ENCODE measurements at places on chromosomes 12 and 14. TPM values are rescaled to one million over a fixed set of nuclear protein-coding genes. Genes with fewer than 3 reads are reported as not detected.
A peak's percentile ranks its signal among the peaks of the same experiment; 100 is the strongest.

The DBX2 gene
- total RNA-seq: under 0.01 TPM

DNA sequence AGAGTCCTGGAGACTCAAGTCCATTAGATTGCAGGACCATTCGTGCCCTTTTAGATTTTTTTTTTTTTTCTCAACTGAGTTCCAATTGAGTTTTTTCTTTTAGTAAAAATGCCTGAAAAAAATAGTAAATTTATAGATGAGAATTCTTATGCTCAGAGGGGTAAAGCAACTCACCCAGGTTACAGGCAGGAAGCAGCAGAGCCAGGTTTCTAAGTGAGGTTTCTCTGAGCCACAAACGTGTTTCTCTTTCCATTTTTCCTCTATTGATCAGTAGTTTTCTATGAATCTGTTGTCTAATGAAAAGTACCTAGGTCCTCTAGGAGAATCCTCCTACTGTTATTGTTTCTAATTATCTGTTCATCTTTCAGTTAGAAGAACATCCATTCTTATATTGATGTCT is 66.4 kb upstream of the C12orf71 start:
- DNase-seq: no peak
- no peak overlapping the region for H3K27ac ChIP-seq
- no peaks in the 10 kb centered on the region for H3K36me3 ChIP-seq
- no peaks in the 10 kb centered on the region for H3K27me3 ChIP-seq
- no peak overlapping the region for H3K4me3 ChIP-seq
- no peaks in the 10 kb centered on the region for H3K4me1 ChIP-seq

- no peak for DNase-seq
- H3K27ac ChIP-seq: no peak overlapping the region
- H3K36me3 ChIP-seq: no peaks in the 10 kb centered on the region
- H3K4me1 ChIP-seq: no peaks in the 10 kb centered on the region
- no peak overlapping the region for H3K4me3 ChIP-seq
- H3K27me3 ChIP-seq: no peaks in the 10 kb centered on the region
These were observed 361.2 kb upstream of the PDE3A start for GRCh38 chr12:20006871-20007730.

GRCh38 chr12:113103756-113104450 is 31.7 kb downstream of the RASAL1 start:
- H3K4me3 ChIP-seq: peak overlapping the region; percentile 15
- H3K4me1 ChIP-seq: no peaks in the 10 kb centered on the region
- peaks cover 2% of the 10 kb centered on the region for H3K27me3 ChIP-seq

Measured in thymus (tissue), 14 donors.